ENCODE measurements at places on chromosomes 16 and 17.

GRCh38 chr17:55549140-55549539, 37.9 kb upstream of the SMIM36 start:
- DNase-seq = no peak

DNA sequence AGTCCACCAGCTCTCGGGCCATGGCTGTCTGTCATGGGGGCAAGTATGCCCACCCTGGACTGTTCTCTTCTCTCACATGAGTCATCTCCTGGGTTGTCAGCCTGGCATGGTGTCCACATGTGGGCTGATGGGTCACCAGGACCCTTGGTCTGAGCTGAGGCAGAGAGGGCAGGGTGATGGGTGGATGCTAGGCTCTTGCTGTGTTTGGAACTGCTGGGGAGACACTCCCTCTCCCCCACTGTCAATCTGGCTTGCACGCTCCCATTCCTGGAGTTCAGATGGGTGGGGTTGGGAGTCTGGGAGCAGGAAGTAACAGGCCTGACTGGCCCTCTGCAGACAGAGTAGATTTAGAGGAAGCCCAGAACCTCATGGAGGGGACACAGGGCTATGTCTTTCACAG, 28.9 kb downstream of the KSR1 start:
- DNase-seq = no peak

DNA sequence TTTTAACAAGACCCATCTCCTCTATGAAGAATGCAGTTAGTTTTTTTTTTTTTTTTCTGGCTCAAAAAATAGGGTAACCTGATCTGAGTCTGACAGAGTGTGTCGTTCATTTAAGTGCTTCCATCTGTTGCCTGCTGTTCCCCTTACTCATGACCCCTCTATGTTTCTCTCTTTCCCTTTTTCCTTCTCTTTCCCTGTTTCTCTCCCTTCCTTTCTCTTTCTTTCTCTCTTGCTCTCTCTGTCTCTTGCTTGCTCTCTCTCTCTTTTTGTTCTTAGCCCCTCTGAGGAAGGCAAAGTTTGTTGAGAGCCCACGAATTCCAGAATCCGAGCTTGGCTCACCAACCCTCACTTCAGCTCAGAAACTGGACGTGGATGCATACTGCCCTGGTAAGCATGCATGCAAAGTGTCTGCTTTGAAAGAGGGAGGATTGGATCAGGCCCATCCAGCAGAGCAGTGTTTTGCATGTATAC, 185.0 kb downstream of the TANC2 start:
- DNase-seq = no peak

DNA sequence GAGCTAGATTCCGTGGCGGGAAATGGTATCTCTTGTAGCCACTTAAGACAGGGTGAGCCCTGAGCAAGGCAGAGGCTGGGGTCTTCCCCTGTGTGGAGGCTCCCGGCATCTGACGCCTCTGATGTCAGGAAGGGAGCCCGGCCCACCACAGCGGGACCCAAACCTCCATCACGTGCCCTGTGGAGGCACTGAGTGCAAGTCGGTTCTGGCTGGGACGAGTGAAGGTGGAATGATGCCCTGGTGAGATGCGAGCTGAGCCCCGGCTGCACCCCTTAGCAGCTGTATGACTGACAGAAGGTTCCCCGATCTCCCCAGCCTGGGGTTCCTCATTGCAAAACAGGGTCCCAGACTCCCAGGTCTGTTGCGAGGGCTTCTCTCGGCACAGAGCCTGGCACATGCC, 187.4 kb upstream of the TNRC6C start:
- no peak for DNase-seq

DNA sequence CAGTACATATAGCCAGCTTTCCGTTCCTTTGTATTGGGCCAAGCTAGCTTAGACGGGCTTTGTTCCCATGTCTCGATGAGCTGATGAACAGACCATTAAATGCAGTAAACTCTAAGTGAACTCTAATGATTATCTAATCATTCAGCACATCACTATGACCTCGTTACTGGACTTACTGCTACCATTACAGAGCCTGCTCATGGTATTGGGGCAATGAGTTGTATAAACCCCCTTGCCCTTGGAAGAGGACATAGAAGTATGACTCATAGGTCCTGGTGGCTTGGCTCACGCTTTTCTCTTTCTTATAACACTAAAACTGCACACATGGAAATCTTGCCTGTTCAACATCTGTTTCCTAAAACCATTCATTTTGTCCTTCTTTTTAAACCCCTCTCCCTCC, 93.6 kb upstream of the DYNLRB2 start:
- no peak for DNase-seq

GRCh38 chr17:78995022-78995760, 14.4 kb downstream of the CANT1 start:
- no peak for DNase-seq

Measured in NCI-H2081 treated with DMSO at 0.1 percent for 48 hours (cell line).